Activated naive CD8-positive, alpha-beta T cell treated with anti-CD3 and anti-CD28 coated beads, Interleukin-2, amount 50 U/mL, for 16 hours (primary cell): ENCODE measurements at places on chromosomes 1 and 21.

DNA sequence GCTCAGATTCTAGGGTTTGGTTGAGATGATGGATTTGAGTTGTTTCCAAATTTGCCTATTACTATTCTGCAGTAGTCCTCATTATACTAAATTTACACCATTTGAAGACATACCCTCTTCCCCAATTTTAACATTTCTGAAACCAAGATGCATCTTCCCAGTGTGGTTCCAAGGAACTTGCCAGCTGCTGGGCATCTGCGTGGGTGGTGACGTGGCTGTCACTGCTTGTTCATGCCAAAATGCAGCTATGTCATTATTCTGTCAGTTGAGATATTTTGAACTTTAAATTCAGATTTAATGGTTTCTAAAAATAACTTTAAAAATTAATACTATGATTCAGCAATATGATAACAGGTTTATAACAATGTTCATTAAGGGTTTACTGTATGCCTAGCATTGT, 1.2 kb downstream of the ZFP69 start:
- no peak for DNase-seq

GRCh38 chr1:160056648-160057169, 13.3 kb downstream of the KCNJ10 start:
- no peak for DNase-seq

GRCh38 chr1:83845437-83846071, 153.4 kb downstream of the TTLL7 start:
- DNase-seq, result no peak

GRCh38 chr1:164875518-164875917, 316.5 kb downstream of the PBX1 start:
- DNase-seq, result no peak

- DNase-seq, result no peak
Observed at GRCh38 chr1:216046336-216046735, 376.9 kb downstream of the USH2A start.
